ENCODE measurements at places on chromosomes 1 and 21.

GRCh38 chr1:15178571-15179484 lies 25.3 kb downstream of the TMEM51 start:
- no peak for DNase-seq

DNA sequence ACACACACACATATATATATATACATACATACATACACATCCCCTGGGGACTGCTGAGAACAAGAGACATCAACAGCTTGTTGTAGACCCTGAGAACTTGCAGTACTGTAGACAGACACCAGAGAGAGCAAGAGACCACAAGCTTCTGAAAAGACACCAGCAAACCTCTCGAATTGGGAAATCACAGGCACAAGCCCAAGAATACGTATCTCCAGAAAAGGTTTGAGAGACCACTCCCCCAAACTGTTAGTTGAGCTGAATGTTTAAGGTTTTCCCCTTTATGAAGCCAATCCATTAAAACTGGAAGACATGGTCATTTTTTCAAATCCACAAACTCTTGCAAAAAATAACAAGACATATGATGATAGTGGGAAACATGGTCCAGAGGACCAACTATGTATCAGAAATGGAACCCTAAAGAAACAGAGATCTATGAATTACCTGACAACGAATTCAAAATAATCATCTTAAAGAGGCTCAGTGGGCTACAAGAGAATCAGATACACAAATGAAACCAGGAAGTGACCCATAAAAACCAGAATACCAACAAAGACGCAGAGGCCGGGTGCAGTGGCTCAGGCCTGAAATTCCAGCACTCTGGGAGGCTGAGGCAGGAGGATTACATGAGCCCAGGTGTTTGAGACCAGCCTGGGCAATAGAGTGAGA lies 45.1 kb downstream of the SLC2A1 start:
- peak; percentile 0 for DNase-seq

GRCh38 chr1:79295967-79296366 lies 289.4 kb upstream of the ADGRL4 start:
- DNase-seq = no peak

- no peak for DNase-seq
Observed at GRCh38 chr1:186899577-186899976, 70.8 kb downstream of the PLA2G4A start.

- DNase-seq = no peak
Observed at GRCh38 chr1:33348194-33348593, 27.3 kb upstream of the A3GALT2 start.

GRCh38 chr1:93025572-93025971 lies 53.5 kb upstream of the MTF2 start:
- DNase-seq = no peak

- no peak for DNase-seq
Observed at GRCh38 chr21:17539323-17539722, 26.5 kb downstream of the CXADR start.

DNA sequence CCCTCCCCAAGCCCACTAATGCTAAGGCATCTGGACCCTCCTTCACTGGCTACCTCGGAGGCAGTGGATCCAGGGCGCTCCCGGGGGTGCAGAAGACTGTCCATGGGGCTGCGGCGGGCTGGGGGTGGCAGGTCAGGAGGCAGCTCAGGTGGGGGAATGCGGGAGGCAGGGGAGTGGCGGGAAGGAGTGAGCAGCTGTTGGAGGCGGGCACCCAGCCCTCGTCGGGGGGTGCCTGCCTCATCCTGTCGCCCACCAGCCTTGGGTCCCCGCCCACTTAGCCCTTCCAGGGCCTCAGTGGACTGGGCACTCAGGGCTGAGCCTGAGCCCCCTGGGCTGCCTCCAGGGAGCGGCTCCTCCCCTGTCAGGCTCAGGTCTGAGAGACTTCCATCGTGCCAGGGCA lies 10.7 kb upstream of the GATAD2B start:
- no peak for DNase-seq

GRCh38 chr1:178364782-178365181 lies 132.0 kb downstream of the CLEC20A start:
- no peak for DNase-seq

DNA sequence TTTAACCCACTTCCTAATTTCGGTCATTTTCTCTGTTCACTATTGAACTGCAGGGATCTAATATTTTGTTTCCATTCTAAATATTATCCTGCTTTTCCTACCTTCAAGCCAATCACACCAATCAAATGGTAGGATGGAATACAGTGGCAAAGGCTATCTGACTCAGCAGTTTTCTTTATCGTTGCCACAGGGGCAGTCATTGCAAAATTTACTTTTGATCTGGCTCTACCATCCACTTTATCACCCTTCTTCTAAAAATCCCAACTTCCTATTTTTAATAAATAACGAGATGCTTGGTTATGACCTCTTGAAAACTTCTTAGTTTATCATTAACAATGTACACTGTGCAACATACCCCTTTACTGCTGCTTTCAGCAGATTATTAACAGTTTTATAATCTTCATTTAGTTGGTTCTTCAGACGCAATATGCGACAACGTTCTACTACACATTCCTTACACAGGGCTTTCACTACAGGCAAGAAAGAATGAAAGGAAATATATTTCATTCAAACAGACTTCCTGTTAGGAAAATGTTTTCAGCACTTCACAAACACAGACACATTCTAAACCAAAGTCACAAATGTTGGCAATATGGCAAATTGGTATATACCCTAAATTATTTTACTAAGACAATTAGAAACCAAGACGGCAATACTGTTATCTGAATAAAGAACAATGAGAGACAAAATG lies 52.3 kb upstream of the RAP1GAP start:
- no peak for DNase-seq

DNA sequence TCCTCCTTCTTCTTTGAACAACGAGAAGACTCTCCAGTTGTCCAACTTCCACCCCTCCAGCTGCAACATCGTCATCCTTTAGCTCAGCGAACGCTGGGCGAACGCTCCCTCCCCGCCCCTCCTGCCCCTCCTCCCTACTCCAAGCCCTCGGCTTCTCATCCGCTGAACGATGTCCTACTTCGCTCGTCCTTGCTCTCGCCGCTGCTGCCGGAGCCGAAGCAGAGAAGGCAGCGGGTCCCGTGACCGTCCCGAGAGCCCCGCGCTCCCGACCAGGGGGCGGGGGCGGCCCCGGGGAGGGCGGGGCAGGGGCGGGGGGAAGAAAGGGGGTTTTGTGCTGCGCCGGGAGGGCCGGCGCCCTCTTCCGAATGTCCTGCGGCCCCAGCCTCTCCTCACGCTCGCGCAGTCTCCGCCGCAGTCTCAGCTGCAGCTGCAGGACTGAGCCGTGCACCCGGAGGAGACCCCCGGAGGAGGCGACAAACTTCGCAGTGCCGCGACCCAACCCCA lies at the start of gene BCAN:
Gene BCAN, plus strand, starts transcription at position 357 of the 504 bp plus-strand sequence. CDS start 3,938 bp downstream, outside the sequence.
- DNase-seq = no peak

GRCh38 chr1:223008808-223009207 lies 134.2 kb downstream of the TLR5 start:
- no peak for DNase-seq

DNA sequence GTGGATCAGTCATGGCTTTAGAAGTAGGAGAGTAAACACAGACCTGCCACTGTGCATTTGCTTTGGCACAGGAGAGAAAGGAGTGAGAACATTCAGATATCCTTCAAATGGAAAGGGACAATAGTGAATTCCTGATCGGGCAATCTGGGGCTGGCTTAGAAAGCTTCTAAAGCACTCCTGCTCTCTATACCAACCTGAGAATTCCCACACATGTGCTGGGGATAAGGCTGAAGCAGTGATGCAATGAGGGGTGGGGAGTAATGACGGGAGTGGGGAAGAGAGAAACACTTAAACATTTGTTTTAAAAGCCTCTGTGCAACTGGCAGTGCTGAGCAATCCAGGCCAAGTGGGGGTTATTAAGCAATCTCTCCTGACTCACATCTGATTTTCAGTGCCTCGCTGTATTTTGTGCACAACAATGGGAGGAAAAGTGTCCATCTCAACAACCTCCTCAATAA lies 108.8 kb downstream of the KIAA0319L start:
- DNase-seq = no peak

GRCh38 chr1:216015116-216015515 lies 408.1 kb downstream of the USH2A start:
- no peak for DNase-seq

DNA sequence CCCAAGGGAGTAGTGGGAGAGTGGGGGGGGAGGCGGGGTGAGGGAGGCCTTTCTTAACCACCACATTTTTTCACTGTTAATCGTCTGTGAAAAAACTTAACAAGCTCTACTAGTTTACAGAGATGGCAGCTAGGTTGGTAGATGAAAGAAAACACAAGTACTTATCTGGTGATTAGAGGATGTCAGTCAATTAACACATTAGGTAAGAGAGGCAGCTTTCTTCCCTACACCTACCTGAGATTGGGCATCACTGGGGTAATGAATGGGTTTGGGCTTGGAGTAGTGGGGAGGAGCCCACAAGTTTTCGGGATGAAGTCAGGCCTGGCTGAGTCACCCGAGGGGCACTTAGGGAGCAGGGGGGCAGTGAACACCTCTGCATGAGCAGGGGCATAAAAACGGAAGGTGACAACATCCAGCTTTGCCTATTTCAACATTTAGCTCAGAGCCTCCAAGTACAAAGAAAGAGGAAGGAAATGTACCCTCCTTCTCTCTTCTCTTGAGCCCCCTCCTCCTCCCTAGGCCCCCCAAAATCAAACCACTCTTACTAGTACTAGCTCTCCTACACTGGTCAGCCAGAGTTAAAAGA lies 2.5 kb downstream of the LBR start:
- DNase-seq = no peak

DNA sequence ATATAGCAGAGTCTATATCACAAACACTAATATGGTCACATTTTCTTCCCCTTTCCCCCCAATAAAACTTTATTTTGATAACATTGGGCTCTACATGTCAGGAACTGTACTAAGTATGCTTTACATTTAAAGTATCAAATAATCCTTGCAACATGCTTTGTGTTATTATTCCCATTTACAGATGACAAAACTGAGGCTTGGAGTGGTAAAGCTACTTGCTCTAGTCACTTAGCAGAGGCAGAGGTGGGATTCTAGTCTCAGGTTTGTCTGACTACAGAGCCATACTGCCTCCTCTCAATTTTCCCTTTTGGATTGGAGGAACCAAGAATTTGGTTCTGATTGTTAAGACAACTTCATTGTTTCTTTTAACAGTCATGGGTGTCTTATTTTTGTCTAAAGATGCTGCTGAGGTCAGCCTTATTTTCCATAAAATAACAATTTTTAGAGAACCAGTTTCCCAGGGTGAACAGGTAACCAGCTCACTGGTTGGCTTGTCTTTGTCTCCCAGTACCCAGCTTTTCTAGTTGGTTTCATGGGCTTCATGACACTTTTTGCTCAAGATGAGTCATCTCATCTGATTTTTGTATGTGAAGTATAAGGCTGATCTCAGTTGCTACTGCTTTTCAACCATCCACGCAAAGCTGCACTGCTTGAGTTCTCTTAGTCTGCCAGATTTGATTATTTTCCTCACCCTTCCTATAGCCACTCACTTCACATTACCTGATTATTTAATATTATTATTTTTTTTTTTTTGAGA lies 81.0 kb upstream of the ARID1A start:
- no peak for DNase-seq

DNA sequence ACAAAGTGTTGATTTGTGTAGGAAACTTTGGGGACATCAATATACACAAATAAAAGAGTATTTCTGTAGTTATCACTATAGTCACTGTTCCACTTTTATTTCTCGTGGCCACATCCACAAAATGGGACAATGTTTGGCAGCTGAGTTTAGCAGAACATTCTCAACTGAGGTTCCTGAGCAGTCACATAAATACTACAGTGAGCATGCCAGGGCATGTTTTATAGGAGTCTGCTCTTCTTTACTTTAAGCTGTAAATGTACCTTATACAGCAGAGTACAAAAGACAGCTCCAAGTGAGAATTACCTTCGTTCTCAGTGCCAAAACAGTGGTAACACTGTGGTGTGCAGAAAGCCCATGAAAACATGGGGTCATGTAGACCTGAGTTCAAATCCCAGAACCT lies 5.0 kb downstream of the BTG3 start:
- no peak for DNase-seq

- peak; percentile 44 for DNase-seq
Observed at GRCh38 chr1:84711121-84711520, 20.9 kb upstream of the SSX2IP start.

DNA sequence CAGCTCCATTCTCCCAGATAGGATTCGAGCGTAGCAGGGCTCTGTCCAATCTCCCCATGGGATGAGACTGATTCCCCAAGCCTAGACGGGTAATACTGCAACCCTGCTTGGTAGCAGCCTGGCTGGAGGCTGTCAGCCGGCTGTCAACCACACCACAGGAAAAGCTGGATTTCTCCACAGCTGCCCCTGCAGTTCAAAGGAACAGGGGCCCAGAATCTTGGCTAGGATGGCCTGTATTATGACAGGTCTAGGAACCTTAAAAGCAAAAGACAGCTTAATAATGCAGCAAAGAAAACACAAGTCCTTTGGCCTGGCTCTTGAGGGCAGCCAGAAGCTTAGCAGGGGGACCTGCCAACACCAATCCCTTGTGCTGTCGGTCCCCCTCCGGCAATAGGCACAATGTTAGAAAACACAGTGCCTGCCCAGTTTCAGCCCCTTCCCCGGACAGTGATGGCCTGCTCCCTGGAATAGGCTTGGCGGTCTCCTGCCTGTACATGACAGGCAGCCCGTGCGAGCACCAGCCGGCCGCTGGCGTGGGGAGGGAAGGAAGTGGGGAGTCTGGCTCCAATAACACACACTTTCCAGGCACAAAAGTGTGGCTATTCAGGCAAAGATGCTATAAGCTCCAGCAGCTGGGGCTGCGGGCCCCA lies 90.5 kb downstream of the TRABD2B start:
- no peak for DNase-seq

- no peak for DNase-seq
Observed at GRCh38 chr1:20721117-20722061, 3.6 kb upstream of the KIF17 start.

- no peak for DNase-seq
Observed at GRCh38 chr1:187338762-187339412, 510.1 kb downstream of the PLA2G4A start.

DNA sequence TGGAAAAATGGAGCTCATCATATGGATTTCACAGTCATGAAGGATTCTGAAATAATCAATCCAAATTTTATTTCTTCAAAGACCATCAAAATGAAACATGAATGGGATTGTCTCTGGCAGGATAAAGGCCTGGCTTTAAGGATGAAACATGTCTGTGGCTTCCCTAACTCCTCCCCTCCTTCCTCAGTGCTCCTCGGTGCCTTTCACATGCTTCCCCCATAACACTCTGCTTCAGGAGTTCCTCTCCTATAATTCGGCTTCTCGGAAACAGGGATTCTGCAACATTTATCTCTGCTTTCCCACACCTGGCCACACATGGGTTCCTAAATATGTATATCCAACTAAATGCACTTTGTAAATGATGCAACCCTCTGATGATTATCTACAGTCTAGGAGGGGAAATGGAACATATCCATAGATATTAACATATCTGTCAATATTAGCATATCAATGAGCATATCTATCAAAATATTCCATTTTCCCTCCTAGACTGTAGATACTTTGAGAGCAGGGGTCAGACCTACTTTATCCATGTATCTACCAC lies 153.8 kb downstream of the PLPP3 start:
- no peak for DNase-seq

All from DMS79 (cell line).